ENCODE measurements at places on chromosomes 12 and 14.

DNA sequence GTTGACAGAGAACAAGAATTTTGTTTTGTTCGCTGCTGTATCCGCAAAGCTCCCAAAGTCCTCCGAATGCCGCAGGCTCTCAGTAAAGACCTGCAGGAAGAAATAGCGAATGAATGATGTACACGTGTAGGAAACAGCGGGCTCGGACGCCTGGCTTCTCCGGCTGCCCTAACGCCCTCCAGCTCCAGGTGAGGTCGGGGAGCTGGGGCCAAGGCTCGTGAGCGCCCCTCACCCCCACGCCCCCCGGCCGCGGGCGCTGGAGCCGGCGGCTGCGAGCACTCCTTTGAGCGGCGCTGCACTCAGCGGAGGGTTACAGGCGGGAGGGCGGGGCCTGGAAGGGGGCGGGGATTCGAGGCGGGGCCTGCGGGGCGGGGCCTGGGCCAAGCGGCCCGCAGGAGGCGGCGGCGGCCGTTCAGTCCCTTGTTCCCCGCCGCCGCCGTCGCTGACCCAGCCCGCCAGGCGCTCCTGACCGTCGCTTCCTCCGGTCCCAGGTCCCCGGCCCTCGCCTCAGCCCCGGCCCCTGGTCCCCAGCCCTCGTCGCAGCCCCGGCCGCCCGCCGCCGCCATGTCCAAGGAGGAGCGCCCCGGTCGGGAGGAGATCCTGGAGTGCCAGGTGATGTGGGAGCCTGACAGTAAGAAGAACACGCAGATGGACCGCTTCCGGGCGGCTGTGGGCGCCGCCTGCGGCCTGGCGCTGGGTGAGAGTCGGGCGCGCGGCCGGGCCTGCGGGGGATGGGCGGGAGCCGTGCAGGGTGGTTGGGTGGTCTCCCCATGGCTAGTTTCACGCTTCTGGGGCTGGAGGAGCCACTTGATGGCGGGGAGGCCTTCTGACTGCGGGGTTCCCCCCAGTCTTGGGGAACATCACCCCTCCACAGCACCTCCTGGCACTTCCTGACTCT lies at the start of gene AACS:
TSS of gene AACS (plus strand) at position 415 of the 898 bp plus-strand sequence. CDS start at position 565, 150 bp downstream.
- peak; percentile 83 for DNase-seq

GRCh38 chr14:50360851-50361250 lies 35.8 kb downstream of the CDKL1 start:
- no peak for DNase-seq

- DNase-seq = no peak
Observed at GRCh38 chr12:1593174-1594005, 991 bp downstream of the FBXL14 start.

- DNase-seq = no peak
Observed at GRCh38 chr12:19710811-19711793, 271.8 kb downstream of the AEBP2 start.

GRCh38 chr12:464484-465267 lies 4.9 kb downstream of the B4GALNT3 start:
- DNase-seq = no peak
